AG04450 (cell line): ENCODE measurements at places on chromosomes 13 and 19.

DNA sequence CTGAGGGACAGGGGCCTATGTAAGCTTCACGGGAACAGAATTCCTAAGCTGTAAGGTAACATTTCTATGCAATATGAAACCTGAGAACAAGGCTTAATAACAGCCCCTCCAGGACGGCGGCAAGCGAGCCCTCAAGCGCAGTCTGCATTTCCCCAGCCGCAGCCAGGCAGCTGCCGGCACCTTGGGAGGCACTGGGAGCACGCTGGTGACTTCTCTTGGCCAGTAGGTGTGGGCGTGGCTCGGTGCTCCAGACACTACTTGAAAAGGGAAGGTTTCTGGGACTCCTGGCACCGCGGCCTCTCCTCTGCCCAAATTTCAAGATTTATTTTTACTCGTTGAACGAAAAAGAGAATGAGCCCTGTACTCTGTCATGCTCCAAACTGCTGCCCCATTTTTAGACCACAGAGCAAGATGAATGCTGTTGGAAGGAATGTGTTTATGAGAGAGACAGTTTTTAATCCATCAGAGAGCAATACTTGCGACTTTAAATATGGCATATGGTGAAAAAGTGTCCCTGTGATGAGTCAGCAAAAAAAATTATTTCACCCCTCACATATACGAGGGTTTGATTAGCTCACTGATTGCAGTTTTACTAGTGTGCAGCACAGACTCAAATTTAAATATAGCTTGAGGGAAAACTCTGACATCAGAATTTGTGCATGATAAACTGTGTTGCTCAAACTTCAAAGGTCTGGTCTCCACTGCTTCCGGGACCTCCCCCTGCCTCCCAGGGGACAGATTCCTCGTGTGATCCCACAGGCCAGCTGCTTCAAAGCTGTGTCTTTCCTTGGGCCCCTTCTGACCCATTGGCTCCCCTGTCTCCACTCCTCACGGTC lies 81.2 kb downstream of the COL4A2 start:
- no peak for DNase-seq

DNA sequence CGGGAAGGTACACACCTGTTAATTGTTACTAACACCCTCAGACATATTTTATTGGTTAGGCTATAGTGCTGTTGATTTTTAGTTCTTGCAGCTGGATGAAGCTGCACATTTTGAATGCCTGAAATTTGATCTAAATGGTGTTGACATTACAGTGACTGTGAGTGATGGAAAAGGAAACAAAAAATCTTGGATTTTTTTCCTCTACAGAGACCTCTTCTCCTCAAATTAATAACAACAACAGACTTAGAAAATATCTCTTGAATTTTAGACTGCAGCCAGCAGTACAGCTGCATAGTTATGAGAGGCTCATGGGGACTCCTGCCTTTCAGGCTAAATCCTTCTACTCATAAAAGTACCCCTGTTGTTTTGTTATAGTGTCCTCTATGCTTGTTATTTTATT lies 500.5 kb upstream of the SPRY2 start:
- DNase-seq = no peak

GRCh38 chr13:23608701-23609413 lies 38.6 kb downstream of the TNFRSF19 start:
- DNase-seq = no peak

GRCh38 chr19:294946-295686 lies 3.9 kb upstream of the PLPP2 start:
- no peak for DNase-seq

GRCh38 chr13:93476175-93476574 lies 249.6 kb downstream of the GPC6 start:
- DNase-seq = peak; percentile 71

DNA sequence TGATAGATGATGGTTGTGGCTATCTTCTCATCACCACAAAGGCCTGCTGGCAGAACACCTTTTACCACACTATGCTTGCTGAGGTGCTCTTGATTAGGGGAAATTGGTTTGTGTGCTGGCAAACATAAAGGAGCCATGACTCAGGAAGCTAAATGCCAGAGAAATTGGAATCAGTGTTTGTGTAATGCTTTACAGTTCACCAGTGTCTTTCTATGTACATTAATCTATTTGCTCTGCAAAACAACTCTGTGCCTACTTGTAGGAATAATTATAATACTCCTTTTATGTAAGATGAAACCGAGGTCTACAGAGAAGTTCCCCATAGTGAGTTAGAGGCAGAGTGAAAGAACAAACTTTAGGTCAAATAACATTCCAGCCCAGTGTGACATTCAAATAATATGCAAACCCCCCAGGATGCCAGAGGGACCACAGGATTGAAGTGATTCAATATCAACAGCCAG lies 390.5 kb upstream of the HTR2A start:
- peak; percentile 29 for DNase-seq

- no peak for DNase-seq
Measured at GRCh38 chr19:2468596-2468995, 7.3 kb upstream of the GADD45B start.
